ENCODE measurements at places on chromosomes 6 and 20.

GRCh38 chr6:93218096-93218495, 201.3 kb downstream of the EPHA7 start:
- DNase-seq = no peak

- DNase-seq = no peak
These were observed 12.9 kb downstream of the OR2A4 start for GRCh38 chr6:131688286-131688685.

- no peak for DNase-seq
These were observed 506.7 kb downstream of the PRKN start for GRCh38 chr6:162220876-162221275.

DNA sequence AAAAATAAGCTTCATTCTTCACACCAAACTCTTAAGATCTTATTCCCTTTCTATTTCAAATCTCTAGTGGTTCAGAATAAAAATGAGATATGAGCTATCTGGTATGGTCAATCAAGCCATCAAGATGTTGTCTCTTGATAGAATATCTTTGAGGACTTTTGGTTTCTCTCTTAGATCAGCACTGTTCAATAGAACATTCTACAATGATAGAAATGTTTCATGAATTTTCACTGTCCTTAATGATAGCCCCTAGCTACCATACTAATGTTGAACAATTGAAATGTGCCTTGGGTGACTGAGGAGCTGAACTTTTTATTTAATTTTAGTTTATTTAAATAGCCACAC, 24.1 kb upstream of the HINT3 start:
- no peak for DNase-seq

DNA sequence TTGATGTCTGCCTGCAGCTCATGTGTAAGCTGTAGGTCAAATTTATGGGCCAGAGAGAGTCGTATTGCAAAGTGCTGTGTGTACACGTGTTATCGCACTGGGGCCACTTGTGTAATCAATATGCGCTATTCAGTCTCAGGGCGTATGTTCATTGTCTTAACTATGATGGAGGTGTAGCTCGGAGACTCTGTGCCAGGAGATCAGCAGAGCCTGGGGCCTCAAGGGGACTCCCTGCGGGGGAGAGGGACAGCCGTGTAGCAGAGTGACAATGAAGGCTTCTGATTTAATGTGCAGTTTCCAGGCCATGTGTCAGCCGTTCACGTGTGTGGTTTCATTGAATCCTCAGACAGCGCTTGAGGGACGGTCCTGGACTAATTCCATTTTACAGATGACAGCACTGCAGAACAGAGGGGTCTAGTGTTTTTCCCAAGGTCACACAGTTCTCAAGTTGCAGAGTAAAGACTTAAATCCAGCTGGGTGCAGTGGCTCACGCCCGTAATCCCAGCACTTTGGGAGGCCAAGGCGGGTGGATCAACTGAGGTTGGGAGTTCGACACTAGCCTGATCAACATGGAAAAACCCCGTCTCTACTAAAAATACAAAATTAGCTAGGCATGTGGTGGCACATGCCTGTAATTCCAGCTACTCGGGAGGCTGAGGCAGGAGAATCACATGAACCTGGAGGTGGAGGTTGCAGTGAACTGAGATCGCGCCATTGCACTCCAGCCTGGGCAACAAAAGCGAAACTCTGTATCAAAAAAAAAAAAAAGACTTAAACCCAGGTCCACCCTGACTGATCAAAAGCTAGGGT, 242.5 kb downstream of the PREX1 start:
- no peak for DNase-seq

DNA sequence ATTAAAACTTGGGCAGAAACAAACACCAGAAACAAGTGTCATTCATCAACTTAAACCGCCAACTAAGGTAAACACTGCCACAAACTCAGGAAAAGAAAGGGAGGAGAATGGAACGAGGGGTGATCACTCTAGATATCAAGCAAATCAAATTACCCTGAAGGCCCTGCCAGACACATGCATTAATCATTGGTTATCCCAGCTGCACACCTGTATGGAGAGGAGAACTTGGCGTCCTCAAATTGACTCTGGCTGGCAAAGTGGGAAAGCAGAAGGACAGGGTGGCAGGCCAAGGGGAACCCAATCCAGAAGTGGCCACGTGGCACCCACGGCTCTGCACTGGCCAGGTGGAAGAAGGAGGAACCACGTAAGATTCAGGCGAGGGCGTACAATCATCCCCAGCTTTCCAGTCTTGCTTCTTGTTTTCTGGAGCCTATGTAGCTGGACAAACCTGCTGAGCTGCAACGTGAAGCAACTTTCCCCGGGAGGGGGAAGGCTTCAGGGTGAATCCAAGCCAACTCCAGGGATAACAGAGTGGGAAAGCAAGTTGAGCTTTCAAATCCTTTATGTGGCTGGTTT, 156.2 kb upstream of the JARID2 start:
- DNase-seq = no peak

GRCh38 chr6:46819561-46819960, 26.4 kb downstream of the MEP1A start:
- no peak for DNase-seq

DNA sequence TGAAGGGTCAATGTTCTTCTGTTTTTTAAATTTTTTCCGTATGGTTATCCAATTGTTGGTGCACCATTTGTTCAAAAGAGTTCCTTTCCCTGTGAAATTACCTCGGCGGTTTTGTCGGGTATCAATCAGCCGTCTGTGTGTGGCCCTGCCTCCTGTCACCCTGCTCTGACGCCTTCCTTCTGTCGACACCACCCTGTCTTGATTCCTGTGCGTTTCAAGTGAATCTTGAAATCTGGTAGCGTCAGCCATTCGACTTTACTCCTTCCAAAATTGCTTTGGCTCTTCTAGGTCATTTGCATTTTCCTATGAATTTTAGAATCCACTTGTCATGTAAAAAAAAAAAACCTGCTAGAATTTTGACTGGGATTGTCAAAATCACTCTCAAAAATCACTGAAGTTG, 181.1 kb downstream of the CDH4 start:
- no peak for DNase-seq

DNA sequence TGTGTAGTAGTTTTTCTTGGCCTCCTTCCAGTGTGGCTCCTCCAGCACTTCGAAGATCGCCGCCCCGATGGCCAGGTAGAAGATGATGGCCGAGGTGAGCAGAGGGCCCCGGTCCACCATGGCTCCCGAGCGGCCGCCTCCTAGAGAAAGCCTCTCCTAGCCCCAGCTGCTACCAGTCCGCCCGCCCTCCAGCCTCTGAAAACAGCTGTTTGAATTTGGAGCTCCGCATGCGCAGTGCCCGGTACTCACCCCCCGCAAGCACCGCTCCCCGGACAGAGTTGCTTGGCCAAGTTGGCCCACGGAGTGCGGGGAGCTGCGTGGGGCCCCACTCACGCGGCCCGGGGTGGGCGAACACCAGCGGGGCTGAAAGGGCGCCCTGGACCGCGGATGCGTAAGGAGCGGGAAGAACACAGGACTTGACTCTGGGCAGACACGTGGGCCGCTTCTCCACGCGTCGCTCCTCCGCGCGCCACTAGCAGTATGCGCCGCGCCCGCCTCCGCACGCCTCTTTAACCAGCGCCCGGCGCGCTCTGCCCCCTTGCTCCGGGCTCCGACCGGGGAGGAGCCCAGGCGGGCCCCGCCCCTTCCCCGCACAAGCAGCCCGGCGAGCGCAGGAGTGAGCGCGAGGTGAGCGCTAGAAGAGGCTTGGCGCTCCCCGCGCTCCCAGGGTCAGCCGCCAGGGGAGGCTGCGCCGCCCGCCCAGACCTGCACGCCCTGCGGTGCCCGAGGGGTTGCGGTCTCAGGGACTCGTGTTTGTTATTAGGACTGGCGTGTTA, at the start of gene KCNK5:
Gene KCNK5 (minus strand): TSS at position 484 of the 776 bp plus-strand sequence. CDS start 364 bp downstream, at position 120.
- no peak for DNase-seq

- no peak for DNase-seq
These were observed 500.0 kb upstream of the EPHA7 start for GRCh38 chr6:93919365-93919764.

GRCh38 chr6:158161566-158162254, 6.4 kb downstream of the SERAC1 start:
- no peak for DNase-seq

DNA sequence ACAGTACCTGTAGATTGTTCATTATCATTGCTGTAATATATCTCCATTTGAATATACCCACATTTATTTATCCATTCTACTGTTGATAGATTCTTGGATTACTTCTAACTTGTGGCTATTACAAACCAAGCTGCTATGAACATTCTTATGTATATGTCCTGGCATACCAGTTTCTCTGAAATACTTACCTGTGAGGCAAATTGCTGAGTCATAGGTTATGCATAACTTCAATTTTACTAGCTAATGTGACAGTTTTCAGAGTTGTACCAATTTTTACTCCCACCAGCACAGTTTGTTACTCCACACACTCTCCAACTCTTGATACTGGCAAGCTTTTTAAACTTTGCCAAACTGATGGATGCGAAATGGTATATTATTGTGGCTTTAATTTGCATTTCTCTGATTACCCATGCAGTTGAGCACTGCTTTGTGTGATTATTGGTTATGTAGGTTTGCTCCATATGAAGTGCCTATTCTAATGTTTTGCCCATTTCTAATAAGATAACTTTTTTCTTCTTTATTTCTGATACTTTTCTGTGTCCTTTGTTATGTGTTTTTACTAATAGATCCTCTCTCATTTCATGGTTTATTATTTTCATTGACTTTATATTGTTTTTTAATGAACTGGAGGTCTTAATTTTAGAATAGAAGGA, 62.8 kb upstream of the SDHAF4 start:
- no peak for DNase-seq

DNA sequence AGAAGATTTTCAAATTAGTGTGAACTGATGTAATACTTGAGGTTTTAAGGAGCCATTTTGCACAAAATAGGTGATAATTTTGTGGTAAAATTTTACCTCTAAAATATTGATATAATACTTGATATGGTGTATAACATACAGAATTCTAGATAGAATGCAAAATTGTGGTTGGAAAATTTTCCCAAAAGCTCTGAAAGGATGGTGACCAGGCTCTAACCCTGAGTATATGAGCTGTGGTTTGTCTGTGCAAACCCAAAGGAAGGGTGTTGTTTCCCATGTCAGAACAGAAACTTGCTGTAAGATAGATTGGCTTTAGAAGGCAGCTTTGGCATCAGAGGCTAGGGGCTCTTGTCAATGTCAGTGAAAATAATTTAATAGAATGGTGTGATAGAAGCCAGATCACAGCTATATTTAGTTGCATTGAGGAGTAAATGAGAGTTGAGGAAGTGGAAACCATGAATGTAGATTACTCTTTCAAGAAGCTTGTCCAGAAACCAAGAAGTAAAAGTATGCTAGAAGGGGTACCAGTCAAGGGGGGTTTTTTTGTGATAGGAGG, 257.7 kb downstream of the FARS2 start:
- DNase-seq = no peak

- DNase-seq = no peak
These were observed 134.2 kb downstream of the TRIM27 start for GRCh38 chr6:28789553-28790083.

- no peak for DNase-seq
These were observed 142.3 kb upstream of the NRSN1 start for GRCh38 chr6:23983735-23984134.

DNA sequence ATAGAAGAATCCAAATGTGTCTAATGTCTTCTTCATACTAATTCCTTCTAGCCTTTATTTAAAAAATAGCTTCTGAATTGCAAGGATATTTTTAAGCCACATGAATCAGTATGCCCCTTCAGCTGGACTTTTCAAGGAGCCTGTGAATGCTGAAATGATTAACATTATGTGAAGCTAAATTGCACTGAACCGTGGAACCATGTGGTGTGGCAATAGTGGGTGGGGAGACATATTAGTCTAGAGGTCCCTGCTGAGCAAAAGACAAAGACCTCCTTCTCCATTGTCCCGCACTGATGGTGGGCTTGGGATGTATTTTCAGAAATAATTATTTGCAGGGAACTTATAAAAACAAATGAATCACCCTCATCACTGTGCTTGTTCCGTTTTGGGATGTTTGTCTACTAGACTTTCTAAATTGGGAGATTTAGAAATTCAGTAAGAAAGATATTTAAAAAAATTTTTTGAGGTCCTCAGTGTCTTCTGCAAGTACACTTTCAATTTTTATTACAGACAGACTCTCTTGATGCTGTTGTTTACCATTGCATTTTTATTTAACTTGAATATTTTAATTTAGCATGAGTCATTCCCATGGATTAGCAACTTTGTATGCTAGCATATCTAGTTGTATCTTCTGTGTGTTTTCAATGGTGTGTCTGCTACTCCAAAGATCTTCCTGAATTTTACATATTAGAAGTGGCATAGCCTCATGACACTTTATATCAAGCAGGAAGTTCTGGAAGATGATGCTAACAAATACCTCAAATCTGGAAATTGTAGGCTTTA, 238.1 kb downstream of the LAMA2 start:
- DNase-seq = no peak

DNA sequence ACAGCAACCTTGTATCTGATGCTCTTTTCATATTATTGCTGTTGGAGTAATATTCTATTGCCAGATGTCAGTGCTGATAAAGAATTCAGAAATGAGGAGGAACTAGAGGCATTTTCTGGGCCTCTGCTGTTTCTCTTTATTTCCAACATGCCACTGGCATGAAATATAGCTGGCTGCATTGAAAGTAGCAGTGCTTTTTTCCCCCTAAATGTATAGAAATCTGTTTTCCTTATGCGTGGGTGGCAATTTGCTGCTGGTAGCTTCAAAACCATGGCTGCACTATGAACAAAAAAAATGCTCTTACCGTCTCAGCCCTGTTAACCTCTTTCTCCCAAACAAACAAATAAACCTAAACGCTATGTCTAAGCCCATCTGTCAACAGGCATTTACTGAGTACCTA, 442.3 kb upstream of the AGPAT4 start:
- no peak for DNase-seq

DNA sequence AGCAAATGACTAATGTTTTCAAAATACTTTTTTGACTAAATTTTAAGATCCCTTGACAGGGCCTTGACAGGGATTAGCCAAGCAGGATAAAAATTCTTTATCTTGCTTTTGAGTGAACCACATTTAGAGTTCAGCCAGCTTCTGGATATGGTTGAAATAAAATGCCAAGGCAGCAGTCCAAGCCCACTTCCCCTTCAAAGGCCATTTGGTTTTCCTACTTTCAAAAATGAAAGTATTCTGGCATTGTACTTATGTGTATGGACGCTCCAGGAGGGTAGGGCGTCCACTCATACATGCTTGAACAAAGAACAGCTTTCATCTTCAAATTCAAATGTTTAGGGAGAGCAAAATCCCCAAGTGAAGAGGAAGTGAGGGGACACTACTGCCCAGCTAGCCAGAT, 82.3 kb upstream of the BCLAF1 start:
- DNase-seq = no peak

DNA sequence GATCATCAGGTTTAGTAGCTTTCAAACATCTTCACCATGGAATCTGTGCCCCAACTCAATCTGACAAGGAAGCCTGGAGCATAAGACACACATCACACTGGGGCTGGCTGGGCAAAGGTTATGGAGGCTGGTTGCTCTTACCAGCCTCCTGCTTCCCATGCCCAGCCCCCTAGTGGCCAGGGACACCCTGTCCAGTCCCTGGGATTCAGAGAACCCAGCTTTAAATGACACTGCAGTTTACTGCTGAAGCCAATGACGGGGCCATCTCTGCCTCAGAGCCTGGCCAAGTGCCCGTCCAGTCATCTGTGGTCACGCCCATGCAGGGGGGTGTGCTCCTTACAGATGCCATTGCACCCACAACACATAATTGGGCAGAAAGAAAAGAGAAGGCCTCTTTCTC, 272.9 kb downstream of the SMOC2 start:
- DNase-seq = no peak

- DNase-seq = peak; percentile 52
These were observed at the start of gene TPBG for GRCh38 chr6:82363428-82364086. Gene TPBG (plus strand): TSS chr6:82363817. CDS start chr6:82364962, 1,145 bp downstream.

All from fibroblast of the conjunctiva (primary cell).